Smooth muscle cell of bladder (primary cell): ENCODE measurements at places on chromosomes 11 and 22. TPM values are rescaled to one million over a fixed set of nuclear protein-coding genes. Genes with fewer than 3 reads are reported as not detected.

The P4HA3 gene
- total RNA-seq, result 20.8 and 35.9 TPM in 2 replicates

The ENTHD1 gene
- total RNA-seq, result not detected in 2 replicates

The KCTD14 gene
- total RNA-seq, result 0.09 and 0.28 TPM in 2 replicates

The IL18BP gene
- 1.7 and 2.8 TPM in 2 replicates for total RNA-seq

The NAALAD2 gene
- total RNA-seq, result 0.14 and 0.28 TPM in 2 replicates

The SLC5A4 gene
- not detected in 2 replicates for total RNA-seq

The GUCD1 gene
- total RNA-seq, result 197 and 209 TPM in 2 replicates

The MYO7A gene
- under 0.01 and 0.09 TPM in 2 replicates for total RNA-seq

The SHANK3 gene
- total RNA-seq, result 0.57 and 0.74 TPM in 2 replicates

The CARNS1 gene
- under 0.01 and 0.09 TPM in 2 replicates for total RNA-seq

The LDHA gene
- 473 and 711 TPM in 2 replicates for total RNA-seq
